ENCODE measurements at places on chromosomes 6 and 20. TPM values are rescaled to one million over a fixed set of nuclear protein-coding genes. Genes with fewer than 3 reads are reported as not detected.

DNMT3B gene
- total RNA-seq, result 1.2 TPM

BPIFB2 gene
- not detected for total RNA-seq

SIRPB2 gene
- not detected for total RNA-seq

CFB gene
- total RNA-seq, result 0.77 TPM

GJA1 gene
- 24.0 TPM for total RNA-seq

RAE1 gene
- 38.6 TPM for total RNA-seq

PNLDC1 gene
- not detected for total RNA-seq

SLC32A1 gene
- not detected for total RNA-seq

ZBTB46 gene
- total RNA-seq, result 1.00 TPM

NCOA6 gene
- total RNA-seq, result 10.5 TPM

RIMS4 gene
- not detected for total RNA-seq

BPIFB4 gene
- not detected for total RNA-seq

MYB gene
- total RNA-seq, result 1.4 TPM

SCUBE3 gene
- 0.36 TPM for total RNA-seq

CD109 gene
- total RNA-seq, result 88.9 TPM

TRIM31 gene
- total RNA-seq, result not detected

SSTR4 gene
- not detected for total RNA-seq

CSE1L gene
- 155 TPM for total RNA-seq
